H9 (cell line): ENCODE measurements at places on chromosomes 5 and 9. TPM values are rescaled to one million over a fixed set of nuclear protein-coding genes. Genes with fewer than 3 reads are reported as not detected.

The TLX3 gene
- not detected in 2 replicates for total RNA-seq

The ZNF79 gene
- total RNA-seq = 11.5 TPM in 2 replicates

The ENG gene
- 1.8 and 2.1 TPM in 2 replicates for total RNA-seq

The ALDH1A1 gene
- 0.68 and 1.1 TPM in 2 replicates for total RNA-seq

The SPAAR gene
- total RNA-seq = 0.26 TPM in 1 of 2 replicates, not detected in the other

The ANKRD31 gene
- 0.11 and 0.13 TPM in 2 replicates for total RNA-seq

The SLC2A6 gene
- total RNA-seq = 18.7 and 19.5 TPM in 2 replicates

The SPARC gene
- 320 and 323 TPM in 2 replicates for total RNA-seq

The SPEF2 gene
- total RNA-seq = 0.33 and 1.0 TPM in 2 replicates

The IFNA21 gene
- not detected in 2 replicates for total RNA-seq

The HINT1 gene
- total RNA-seq = 249 and 250 TPM in 2 replicates

The IL31RA gene
- total RNA-seq = 0.11 TPM in 1 of 2 replicates, not detected in the other

The CAVIN4 gene
- total RNA-seq = 6.8 and 7.3 TPM in 2 replicates

The MEIKIN gene
- not detected in 2 replicates for total RNA-seq

The NKD2 gene
- 7.3 and 7.7 TPM in 2 replicates for total RNA-seq

The RANBP3L gene
- total RNA-seq = not detected in 2 replicates

The CTXN3 gene
- total RNA-seq = not detected in 2 replicates

The MELK gene
- total RNA-seq = 40.1 and 43.6 TPM in 2 replicates

The STPG3 gene
- total RNA-seq = not detected in 2 replicates

The LHX3 gene
- not detected in 2 replicates for total RNA-seq

The UHRF2 gene
- total RNA-seq = 45.2 and 47.3 TPM in 2 replicates

The TRIM7 gene
- not detected in 2 replicates for total RNA-seq

The GRM6 gene
- total RNA-seq = not detected in 2 replicates

The TEX48 gene
- total RNA-seq = not detected in 2 replicates

The PCDHB9 gene
- 2.6 and 2.9 TPM in 2 replicates for total RNA-seq

The OR1Q1 gene
- not detected in 2 replicates for total RNA-seq

The PCDHB12 gene
- total RNA-seq = 2.3 and 3.1 TPM in 2 replicates

The PALM2AKAP2 gene
- total RNA-seq = 3.6 and 4.0 TPM in 2 replicates

The CBY3 gene
- 0.50 and 1.6 TPM in 2 replicates for total RNA-seq

The LECT2 gene
- total RNA-seq = not detected in 2 replicates

The AQP3 gene
- total RNA-seq = 1.6 TPM in 2 replicates

The SH3GL2 gene
- total RNA-seq = 5.8 and 6.5 TPM in 2 replicates

The TMEM232 gene
- total RNA-seq = 1.6 and 1.8 TPM in 2 replicates

The ACOT12 gene
- total RNA-seq = not detected in 2 replicates

The SPINK6 gene
- total RNA-seq = not detected in 2 replicates

The NEUROG1 gene
- not detected in 2 replicates for total RNA-seq

The PCDHB8 gene
- 0.57 and 0.86 TPM in 2 replicates for total RNA-seq

The WDR31 gene
- total RNA-seq = 0.59 and 0.72 TPM in 2 replicates

The ACER2 gene
- total RNA-seq = 8.9 and 9.6 TPM in 2 replicates

The CDKN2B-AS1 gene
- not detected in 2 replicates for total RNA-seq

The GDA gene
- total RNA-seq = 3.6 and 3.8 TPM in 2 replicates

The LCN10 gene
- 0.75 and 1.5 TPM in 2 replicates for total RNA-seq

The PCDHGA9 gene
- 0.83 and 1.3 TPM in 2 replicates for total RNA-seq

The SEMA5A gene
- 4.1 and 4.3 TPM in 2 replicates for total RNA-seq

The ZNG1A gene
- total RNA-seq = 31.1 and 31.9 TPM in 2 replicates

The CLIC3 gene
- total RNA-seq = 0.29 and 0.31 TPM in 2 replicates

The NIM1K gene
- total RNA-seq = 0.07 TPM in 1 of 2 replicates, not detected in the other

The RGS7BP gene
- total RNA-seq = 0.31 and 0.33 TPM in 2 replicates

The OMD gene
- total RNA-seq = not detected in 2 replicates

The IFNA2 gene
- total RNA-seq = not detected in 2 replicates

The RXRA gene
- 29.9 and 30.1 TPM in 2 replicates for total RNA-seq

The GALNT12 gene
- 18.0 and 18.5 TPM in 2 replicates for total RNA-seq

The PMPCA gene
- total RNA-seq = 94.5 and 103 TPM in 2 replicates
